K562 (cell line): ENCODE measurements at places on chromosomes 2 and 18.
A peak's percentile ranks its signal among the peaks of the same experiment; 100 is the strongest.

- H3K4me3 ChIP-seq: no peak overlapping the region
- DNase-seq: no peak
- no peaks in the 10 kb centered on the region for H3K27me3 ChIP-seq
- no peak overlapping the region for H3K27ac ChIP-seq
These were observed 34.5 kb upstream of the STPG4 start for GRCh38 chr2:47189635-47190034.

GRCh38 chr2:100957996-100958653, 44.0 kb upstream of the RPL31 start:
- peaks cover 61% of the 10 kb centered on the region for H3K27me3 ChIP-seq
- H3K27ac ChIP-seq: no peak overlapping the region
- H3K4me3 ChIP-seq: no peak overlapping the region
- no peaks in the 10 kb centered on the region for H3K4me1 ChIP-seq

GRCh38 chr2:220674033-220674432, 898.1 kb downstream of the EPHA4 start:
- no peak overlapping the region for H3K4me3 ChIP-seq
- no peaks in the 10 kb centered on the region for H3K36me3 ChIP-seq
- DNase-seq: no peak
- no peaks in the 10 kb centered on the region for H3K27me3 ChIP-seq
- no peaks in the 10 kb centered on the region for H3K4me1 ChIP-seq

DNA sequence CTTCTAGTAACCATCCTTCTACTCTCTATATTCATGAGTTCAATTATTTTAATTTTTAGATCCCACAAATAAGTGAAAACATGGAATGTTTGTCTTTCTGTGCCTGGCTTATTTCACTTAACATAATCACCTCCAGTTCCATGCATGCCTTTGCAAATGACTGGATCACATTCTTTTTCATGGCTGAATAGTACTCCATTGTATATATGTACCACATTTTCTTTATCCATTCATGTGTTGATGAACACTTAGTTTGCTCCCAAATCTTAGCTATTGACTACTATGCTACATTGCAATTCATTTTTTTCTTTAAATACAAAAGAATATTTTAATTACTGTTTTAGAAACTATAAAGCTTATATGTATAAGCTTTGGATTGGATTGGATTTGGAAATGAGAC, 240.4 kb upstream of the LYPD1 start:
- H3K36me3 ChIP-seq: no peaks in the 10 kb centered on the region
- no peak overlapping the region for H3K27ac ChIP-seq
- no peaks in the 10 kb centered on the region for H3K27me3 ChIP-seq
- no peak for DNase-seq
- H3K4me1 ChIP-seq: no peaks in the 10 kb centered on the region

GRCh38 chr2:191676790-191677645, 918 bp upstream of the NABP1 start:
- peak overlapping the region; percentile 89 for H3K27ac ChIP-seq
- peak overlapping the region; percentile 64 for H3K4me3 ChIP-seq
- H3K36me3 ChIP-seq: peaks cover 13% of the 10 kb centered on the region; the same call in 2 of the 3 replicates
- DNase-seq: peak; percentile 22

DNA sequence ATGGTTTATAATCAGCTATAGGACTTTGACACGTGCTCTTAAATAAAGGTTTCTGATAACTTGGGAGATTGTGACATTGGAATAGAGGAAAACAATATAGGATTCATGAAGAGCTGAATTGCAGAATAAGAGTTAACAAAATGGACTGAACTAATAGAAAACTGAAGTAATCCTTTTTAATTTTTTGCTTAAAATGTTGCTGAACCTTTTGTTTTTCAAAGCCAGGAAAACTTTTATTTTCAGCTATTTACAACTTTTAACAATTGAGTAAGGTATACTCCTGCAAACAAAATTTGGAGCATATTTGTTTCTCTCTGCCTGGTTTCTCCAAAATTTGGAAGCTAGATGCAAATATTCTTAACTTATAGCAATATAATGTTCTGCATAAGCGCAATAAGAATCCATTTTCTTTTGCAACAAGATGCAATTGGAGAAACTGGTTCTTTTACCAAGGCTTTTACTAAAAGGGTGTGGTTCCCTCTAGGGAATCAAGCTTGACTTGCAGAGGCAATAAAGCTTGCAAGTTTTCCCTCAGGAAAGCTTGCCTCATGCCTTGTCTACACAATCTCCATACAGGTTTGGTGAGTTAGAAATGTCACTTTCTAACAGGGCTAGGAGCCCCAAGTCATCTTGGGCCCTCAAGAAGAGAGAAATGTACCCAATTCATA, 10.3 kb upstream of the PDK1 start:
- no peaks in the 10 kb centered on the region for H3K36me3 ChIP-seq
- H3K27me3 ChIP-seq: no peaks in the 10 kb centered on the region
- H3K4me1 ChIP-seq: peaks cover 3% of the 10 kb centered on the region; the same call in 2 of the 3 replicates
- no peak for DNase-seq
- H3K4me3 ChIP-seq: no peak overlapping the region

- no peaks in the 10 kb centered on the region for H3K4me1 ChIP-seq
- peaks cover 50% of the 10 kb centered on the region for H3K27me3 ChIP-seq
- DNase-seq: no peak
- H3K27ac ChIP-seq: no peak overlapping the region
These were observed 4.5 kb upstream of the NPPC start for GRCh38 chr2:231930593-231931281.

DNA sequence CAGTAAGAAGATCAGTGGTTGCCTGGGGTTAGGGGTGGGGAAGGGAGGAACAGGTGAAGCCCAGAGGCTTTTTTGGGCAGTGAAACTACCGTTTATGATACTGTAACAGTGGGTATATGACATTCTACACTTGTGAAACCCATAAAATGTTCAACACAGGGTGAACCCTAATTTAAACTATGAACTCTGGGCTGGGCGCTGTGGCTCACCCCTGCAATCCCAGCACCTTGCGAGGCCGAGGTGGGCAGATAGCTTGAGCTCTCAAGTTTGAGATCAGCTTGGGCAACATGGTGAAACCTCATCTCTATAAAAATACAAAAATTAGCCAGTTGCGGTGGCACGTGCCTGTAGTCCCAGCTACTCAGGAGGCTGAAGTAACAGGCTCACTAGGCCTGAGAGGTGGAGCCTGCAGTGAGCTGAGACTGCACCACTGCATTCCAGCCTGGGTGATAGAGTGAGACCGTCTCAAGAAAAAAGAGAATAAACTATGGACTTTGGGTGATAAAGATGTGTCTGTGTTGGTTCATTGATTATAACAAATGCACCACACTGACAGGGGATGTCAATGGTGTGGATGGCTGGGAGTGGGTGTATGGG, 17.6 kb upstream of the USP14 start:
- DNase-seq: no peak
- no peaks in the 10 kb centered on the region for H3K36me3 ChIP-seq
- no peaks in the 10 kb centered on the region for H3K27me3 ChIP-seq
- peaks cover 18% of the 10 kb centered on the region for H3K4me1 ChIP-seq

DNA sequence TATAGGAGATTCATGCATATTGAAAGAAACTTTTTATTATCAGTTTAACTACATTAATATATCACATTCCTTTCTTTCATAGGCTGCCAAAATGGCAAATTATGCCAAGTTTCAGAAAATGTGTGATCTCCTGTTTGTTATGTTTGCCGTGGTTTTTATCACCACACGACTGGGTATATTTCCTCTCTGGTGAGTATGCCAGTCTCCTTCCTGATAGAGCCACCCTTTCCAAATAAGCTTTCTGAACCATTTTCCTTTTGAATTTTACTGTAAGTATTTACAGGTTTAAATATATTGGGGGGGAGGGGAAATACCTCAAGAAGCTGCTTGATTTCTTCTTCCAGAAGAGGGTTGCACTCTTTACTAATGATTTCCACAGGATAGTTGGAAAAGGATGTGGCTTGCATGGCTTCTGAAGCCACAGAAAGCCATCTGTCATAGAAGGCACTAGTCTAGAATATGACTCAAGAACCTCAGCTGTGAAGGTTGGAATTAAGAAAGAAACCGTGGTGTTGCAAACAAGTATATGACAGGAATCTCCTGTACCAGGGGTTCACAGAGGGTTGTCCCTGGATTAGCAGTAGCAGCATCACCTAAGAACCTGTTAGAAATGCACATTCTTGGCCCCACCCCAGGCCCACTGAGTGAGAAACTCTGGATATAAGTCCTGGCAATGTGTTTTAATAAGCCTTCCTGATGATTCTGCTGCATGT, 84.5 kb upstream of the NOSTRIN start:
- no peaks in the 10 kb centered on the region for H3K27me3 ChIP-seq
- H3K27ac ChIP-seq: no peak overlapping the region
- H3K4me3 ChIP-seq: no peak overlapping the region
- peaks cover 8% of the 10 kb centered on the region for H3K4me1 ChIP-seq

- H3K27me3 ChIP-seq: peaks cover 18% of the 10 kb centered on the region; the same call in 1 of the 3 replicates
- no peaks in the 10 kb centered on the region for H3K4me1 ChIP-seq
- no peak overlapping the region for H3K4me3 ChIP-seq
- no peak for DNase-seq
- H3K36me3 ChIP-seq: no peaks in the 10 kb centered on the region
These were observed 108.5 kb downstream of the CTAGE1 start for GRCh38 chr18:22309191-22309590.

- no peak for DNase-seq
- no peaks in the 10 kb centered on the region for H3K36me3 ChIP-seq
- H3K27ac ChIP-seq: no peak overlapping the region
- no peak overlapping the region for H3K4me3 ChIP-seq
- H3K4me1 ChIP-seq: peaks cover 28% of the 10 kb centered on the region
These were observed 693 bp upstream of the LRP2 start for GRCh38 chr2:169362894-169363559.
